Prostate gland (tissue), 2 donors: ENCODE measurements at places on chromosomes 7 and 10.

GRCh38 chr7:14902589-14903067, at the start of gene DGKB:
DGKB (minus strand) TSS chr7:14902751.
- DNase-seq, result no peak

DNA sequence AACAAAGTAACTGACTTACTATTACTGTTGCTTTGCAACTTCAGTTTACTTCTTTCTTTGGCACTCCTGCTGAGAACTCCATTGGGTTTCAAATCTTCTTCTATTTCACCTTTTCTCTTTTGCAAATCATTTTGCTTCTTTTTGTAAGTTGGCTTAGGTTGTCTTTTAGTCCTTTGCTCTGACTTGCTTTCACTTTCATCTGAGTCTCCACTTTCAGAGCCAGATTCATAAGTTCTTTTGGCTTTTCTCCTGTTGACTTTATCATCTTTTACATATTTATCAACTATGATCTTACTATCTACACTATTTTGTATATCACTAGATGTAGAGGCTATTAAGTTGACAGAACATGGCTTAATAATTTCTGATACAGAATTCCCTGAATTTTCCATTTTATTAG, 73.4 kb downstream of the NRBF2 start:
- DNase-seq, result no peak

DNA sequence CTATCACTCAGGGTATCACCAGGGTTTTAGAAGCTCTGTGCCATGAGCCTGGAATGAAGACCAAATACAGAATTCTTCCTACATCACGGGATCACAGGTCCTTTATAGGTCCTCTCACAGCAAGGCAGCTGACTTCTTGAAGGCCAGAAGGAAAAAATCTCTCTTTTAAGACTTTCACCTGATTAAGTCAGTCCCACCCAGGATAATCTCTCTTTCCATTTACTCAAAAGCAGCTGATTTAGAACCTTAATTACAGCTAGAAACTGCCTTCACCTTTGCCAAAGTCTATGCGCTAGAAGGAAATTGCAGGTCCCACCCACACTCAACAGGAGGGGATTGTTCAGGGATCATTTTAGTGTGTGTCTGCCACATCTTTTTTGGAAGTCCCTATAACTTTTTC, 135.1 kb downstream of the RAB11FIP2 start:
- no peak for DNase-seq

- DNase-seq, result no peak
These were observed 2.4 kb downstream of the ZNF488 start for GRCh38 chr10:47381427-47382379.

- DNase-seq, result no peak
These were observed 9.9 kb upstream of the GALNT11 start for GRCh38 chr7:152015600-152015999.

GRCh38 chr10:51729822-51730555, 30.6 kb upstream of the CSTF2T start:
- no peak for DNase-seq

- DNase-seq, result peak; percentile 27
These were observed at the start of gene COL13A1 for GRCh38 chr10:69801434-69802315. COL13A1 (plus strand) TSS chr10:69801906; CDS start chr10:69802424, 518 bp downstream.

- peak; percentile 33 for DNase-seq
These were observed 252.2 kb downstream of the ELFN1 start for GRCh38 chr7:1922071-1922869.

DNA sequence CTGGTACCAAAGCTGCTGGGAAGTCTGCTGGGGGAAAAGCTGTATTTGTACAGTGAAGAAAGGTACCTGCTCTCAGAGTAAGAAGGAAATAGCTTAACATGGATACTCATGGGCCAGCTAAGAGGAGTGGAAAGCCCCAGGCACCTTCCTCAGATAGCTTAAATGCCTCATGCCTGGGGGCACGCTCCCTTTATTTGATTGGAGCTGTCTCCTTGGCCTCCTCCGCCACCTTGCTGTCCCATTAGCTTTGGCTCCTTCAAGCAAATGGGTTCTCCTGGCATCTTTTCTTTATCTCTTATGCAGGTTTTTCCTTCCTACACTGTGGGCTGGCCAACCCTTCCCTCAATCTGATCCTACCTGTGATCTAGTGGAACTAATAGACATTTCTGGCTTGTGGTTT, 318.5 kb downstream of the SH2D4B start:
- no peak for DNase-seq

DNA sequence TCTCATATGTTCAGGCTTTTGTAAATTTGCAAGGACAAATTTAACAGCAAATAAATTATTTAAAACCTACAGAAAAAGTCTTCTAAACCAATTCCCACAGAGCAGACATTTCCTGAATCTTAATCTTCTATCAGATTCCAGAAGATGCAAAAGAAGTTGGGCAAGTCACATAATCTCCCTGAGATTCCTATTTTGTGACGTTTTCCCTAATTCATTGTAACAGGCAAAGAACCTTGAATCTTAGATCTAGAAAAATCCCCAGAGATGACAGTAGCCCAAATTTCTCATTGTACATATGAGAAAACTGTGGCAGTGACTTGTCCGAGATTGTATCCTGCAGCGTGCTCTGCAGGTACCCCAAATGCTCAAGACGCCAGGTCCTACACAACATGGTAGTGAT, 4.9 kb downstream of the ITPRID1 start:
- no peak for DNase-seq

- no peak for DNase-seq
These were observed 107.9 kb downstream of the KAT6B start for GRCh38 chr10:74934100-74934812.

GRCh38 chr10:71970331-71970730, 6.1 kb downstream of the CHST3 start:
- DNase-seq, result peak; percentile 80

DNA sequence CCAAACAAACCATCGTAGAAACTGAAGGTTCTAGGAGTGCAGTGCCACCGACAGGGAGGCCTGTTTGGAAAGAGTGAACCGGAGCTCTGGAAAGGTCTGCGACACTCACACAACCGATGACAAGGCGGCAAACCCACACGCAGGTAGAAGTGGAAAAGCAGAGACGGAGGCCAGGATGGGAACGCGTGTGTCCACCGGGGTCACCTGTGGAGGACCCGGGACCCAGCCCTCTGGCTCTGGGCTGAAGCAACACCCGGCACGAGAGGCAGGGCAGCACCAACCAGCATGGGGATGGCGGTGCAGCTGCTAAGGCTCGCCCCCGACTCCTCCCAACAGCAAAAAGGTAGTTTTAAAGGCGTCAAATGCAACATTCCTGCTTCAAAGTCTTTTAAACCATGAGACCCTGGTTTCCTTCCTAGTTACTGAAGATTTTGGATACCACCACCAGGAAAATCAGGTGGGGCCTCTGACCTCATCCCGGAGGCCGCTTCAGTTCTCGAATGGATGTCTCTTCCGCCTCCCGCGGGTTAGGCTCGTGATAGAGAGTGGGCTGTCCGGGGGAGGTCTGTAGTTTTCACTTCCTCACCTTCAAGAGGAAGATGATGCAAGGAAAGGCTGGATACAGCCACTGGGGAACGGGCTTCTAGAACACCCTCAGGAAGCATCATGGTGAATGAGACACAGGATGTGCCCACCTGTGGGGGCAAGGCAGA, 115.5 kb downstream of the SMURF1 start:
- DNase-seq, result no peak

DNA sequence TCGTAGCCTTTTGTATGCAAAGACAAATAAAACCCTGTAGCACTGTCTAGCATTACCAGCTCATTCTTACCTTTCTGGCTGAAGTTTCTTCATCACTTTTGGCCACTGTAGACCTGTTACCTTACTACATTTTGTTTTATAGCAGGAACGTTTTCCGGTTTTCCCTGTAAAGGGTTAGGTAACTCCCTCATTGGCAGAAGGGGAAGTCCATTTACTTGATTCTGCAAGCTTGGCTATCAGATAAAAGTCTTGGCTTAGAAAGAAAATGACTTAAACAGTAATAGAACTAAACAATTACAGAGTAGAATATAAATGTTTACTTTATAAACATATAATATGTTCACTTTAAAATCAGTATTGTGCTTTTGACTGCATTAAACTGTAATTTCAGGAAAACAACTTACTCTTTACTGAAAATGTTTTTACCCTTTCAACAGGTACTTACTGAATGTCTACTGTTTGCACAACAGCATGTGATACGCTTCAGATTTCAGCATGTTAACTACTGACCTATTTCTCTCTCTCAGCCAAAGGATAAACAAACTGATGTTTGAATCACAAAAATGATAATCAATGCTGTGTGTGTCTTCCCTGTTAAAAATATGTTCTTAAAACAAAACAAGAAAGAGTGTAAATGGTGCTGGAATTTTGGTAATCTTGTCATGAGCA, 67.1 kb downstream of the OTUD1 start:
- DNase-seq, result peak; percentile 8

GRCh38 chr7:103009466-103010185, 65.0 kb downstream of the FBXL13 start:
- no peak for DNase-seq

- no peak for DNase-seq
These were observed 210.9 kb downstream of the RNLS start for GRCh38 chr10:88372051-88372715.

- peak; percentile 82 for DNase-seq
These were observed 45.4 kb downstream of the NAMPT start for GRCh38 chr7:106239406-106239805.

- no peak for DNase-seq
These were observed 28.6 kb upstream of the INSIG1 start for GRCh38 chr7:155268921-155269650.

GRCh38 chr7:27133409-27134231, 3.1 kb upstream of the HOXA4 start:
- no peak for DNase-seq

DNA sequence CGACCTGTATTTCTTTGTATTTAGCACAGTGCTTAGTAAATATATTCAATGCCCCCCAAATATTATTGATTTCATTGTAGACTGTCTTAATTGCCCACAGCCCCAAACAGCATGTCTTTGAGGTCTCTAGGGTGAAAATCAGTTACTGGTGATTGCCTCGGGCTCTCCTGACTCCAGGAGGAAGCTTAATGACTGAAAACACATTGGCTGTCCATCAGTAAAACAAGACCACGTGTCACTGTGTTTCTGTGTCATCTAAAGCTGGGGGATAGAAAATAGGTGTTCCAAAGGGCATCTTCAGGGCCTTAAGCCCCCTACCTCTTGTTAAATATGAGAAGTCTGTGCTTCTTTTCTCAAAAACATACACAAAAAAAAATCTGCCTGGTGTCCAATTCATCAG, 67.9 kb downstream of the CACNA2D1 start:
- DNase-seq, result no peak

- DNase-seq, result no peak
These were observed 569.0 kb upstream of the C7orf33 start for GRCh38 chr7:148021507-148022045.

DNA sequence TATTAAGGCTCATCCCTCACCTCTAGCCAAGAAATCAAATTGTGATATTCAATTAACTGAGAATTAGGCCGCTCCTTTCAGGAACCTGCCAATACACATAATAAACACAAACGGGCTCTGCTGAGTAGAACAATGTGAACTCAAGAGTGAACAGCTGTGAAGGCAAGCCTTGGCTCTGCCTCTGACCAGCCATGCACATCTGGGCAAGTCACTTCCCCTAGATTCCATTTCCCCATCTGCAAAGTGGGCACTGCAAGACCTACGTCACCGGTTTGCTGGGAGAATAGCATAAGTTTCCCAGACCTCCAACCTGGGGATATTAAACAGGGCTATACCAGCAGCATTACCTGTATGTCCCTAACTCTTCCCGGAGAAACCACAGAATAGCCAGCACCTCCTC, 355.2 kb downstream of the TNS3 start:
- no peak for DNase-seq

- DNase-seq, result peak; percentile 44
These were observed at the start of gene RNLS for GRCh38 chr10:88582806-88583583. RNLS (minus strand) TSS chr10:88583318.

- no peak for DNase-seq
These were observed 184.9 kb downstream of the ADARB2 start for GRCh38 chr10:1552406-1552805.

- DNase-seq, result no peak
These were observed 34.2 kb downstream of the DNAJC12 start for GRCh38 chr10:67803588-67804394.

DNA sequence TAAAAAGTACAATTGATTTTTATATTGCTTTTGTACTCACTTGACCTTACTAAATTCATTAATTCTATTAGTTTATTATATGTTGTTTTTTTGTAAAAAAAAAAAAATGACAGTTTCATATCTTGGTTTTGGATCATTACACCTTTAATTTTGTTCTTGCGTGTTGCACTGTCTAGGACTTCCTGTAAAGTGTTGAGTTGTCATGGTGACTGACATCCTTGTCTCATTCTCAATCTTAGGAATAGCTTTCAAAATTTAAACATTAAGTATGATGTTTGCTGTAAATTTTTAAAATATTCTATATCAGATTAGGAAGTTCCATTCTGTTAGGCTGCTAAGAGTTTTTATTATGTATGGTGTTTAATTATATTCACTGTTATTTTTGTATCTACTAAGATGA, 139.1 kb downstream of the ARHGAP12 start:
- no peak for DNase-seq

GRCh38 chr7:107394276-107394675, 75.6 kb upstream of the GPR22 start:
- no peak for DNase-seq

- no peak for DNase-seq
These were observed 401.6 kb upstream of the PFKP start for GRCh38 chr10:2665772-2666171.

- no peak for DNase-seq
These were observed 332.1 kb downstream of the WDR11 start for GRCh38 chr10:121183236-121183635.

- no peak for DNase-seq
These were observed 6.6 kb downstream of the CUBN start for GRCh38 chr10:17122726-17123661.

- peak; percentile 26 for DNase-seq
These were observed 993 bp downstream of the ZC3HAV1 start for GRCh38 chr7:139108266-139109187.

GRCh38 chr10:113031147-113031546, 81.1 kb downstream of the TCF7L2 start:
- DNase-seq, result no peak

- no peak for DNase-seq
These were observed at the start of gene GRM3 for GRCh38 chr7:86643561-86644281. GRM3 (plus strand) TSS chr7:86643909; CDS start chr7:86765146, 121,237 bp downstream.

- DNase-seq, result no peak
These were observed 7.3 kb upstream of the PPP1R17 start for GRCh38 chr7:31679574-31680305.

GRCh38 chr7:44755698-44756627, 7.3 kb downstream of the ZMIZ2 start:
- DNase-seq, result no peak

- no peak for DNase-seq
These were observed 7.2 kb downstream of the RBM20 start for GRCh38 chr10:110651044-110651958.

GRCh38 chr10:50395271-50395670, 144.0 kb upstream of the ASAH2 start:
- no peak for DNase-seq

GRCh38 chr10:86715156-86715795, 41.1 kb upstream of the BMPR1A start:
- DNase-seq, result no peak
